ENCODE measurements at places on chromosomes 13 and 19. TPM values are rescaled to one million over a fixed set of nuclear protein-coding genes. Genes with fewer than 3 reads are reported as not detected.
A peak's percentile ranks its signal among the peaks of the same experiment; 100 is the strongest.

DNA sequence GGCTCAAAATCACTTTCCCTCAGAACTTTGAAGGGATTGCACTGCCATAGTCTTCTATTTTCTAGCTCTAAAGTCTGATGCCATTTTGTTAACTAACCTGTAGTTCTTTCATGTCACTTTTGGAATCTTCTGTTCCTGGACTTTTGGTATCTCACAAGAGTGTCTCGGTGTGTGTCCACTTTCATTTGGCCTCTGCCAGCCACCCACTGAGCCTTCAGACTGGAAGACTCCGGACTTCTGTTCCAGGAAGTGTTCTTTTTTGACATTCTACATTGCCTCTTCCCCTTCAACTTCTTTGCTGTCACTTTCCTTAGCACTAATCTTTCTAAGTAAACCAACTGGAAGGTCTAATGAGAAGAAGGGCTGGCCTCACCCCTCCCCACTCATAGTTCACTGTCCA, 25.0 kb upstream of the LAMP1 start:
- no peak for DNase-seq

GRCh38 chr19:54947381-54947780, at the start of gene NLRP7:
Gene NLRP7, minus strand, starts transcription at chr19:54947530.
- DNase-seq = no peak

DNA sequence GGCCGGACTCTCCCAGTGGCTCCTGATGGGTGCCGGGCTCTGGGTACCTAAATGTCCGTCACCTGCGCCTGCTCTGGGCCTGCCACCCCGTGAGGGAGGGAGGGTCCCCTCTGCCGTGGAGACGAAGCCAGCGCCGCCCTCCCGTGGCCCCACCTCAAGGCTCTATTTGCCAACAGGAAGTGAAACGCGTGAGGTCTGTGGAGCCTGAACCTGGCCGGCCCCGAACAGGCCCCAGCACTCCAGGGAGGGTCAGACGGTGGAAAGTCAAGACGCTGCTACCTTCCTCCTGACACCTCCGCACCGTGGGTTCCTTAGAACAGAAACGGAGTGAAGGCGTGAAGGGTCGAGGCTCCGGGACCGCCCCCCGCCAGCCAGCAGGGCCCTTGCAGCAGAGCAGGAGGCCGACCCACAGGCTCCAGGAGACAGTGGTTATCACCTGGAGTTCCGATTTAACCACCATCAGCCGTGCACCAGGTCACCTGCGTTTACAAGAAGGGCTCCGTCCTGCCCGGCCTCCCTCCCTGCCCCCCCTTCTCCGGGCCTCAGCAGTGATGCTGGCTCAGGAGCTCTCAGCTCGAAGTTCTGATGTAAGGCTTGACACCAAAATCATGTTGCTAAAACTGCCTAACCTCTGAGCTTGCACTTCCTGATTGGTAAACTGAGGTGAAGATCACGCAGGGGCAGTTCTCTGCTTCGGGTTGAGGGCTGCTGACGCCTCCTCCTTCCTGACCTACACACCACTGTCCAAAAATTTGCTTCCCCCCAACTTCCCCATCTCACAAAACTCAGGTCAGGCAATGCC, 50.9 kb upstream of the C13orf46 start:
- DNase-seq = no peak

GRCh38 chr13:108734676-108735075, 105.3 kb downstream of the MYO16 start:
- no peak for DNase-seq

DNA sequence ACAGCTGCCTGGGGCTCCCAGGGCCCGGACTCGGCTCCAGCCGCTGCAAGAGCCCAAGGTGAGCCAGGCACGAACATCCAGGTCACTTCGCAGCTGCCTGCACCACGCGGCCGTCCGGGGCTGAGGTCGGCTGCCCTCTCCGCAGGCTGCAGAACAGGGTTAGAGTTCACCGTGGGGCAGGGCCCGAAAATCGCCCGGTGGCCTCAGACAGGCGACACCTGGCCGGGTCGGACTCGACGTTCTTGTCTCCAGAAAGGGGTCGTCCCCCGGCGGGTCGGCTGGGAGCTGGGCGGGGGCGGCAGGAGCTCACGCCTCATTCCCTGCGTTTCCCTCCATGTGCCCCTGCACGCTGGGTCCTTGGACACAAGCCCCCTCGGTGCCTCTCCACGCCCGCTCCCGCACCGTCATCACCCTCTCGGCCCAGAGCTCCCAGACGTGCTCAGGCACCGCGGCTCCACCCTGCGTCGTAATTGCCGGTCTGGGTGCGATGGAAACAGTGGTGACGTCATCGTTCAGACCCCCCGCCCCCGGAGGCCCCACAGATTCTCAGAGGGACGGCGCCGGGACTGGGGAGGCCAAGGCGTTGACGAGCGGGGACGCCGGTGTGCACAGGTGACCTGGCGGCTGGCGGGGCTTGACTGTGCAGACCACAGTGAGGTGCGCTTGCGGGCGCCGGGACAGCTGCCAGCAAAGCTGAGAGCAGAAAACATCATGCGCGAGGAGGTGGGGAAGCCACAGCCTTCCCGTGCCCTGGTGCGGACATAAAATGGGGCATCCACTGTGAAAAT, 4.0 kb upstream of the GRIN3B start:
- DNase-seq = no peak

DNA sequence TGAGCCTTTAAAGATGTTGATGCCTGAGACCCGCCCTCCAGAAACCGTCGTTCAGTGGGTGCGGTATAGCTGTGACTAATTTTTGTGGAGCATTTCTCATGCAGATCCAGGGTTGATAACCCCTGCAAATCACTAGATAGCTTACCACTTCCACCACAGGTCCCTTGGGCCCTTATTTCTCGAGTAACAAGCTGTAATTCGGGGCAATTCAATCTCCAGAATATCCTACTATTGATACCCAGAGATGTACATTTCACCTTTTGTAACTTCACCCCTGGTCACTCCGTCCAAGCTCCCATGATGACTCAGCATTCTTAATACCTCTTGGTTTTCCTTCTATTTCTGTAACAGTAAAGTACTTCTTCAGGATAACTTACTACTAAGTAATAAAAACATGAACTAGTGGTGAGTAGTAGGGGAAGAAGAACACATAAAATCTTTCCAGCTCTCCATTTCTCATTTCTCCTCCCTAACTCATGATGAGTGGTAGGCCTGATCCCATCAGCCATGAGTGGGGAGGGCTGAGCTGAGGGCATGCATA, 71.9 kb upstream of the UBL3 start:
- no peak for DNase-seq

DNA sequence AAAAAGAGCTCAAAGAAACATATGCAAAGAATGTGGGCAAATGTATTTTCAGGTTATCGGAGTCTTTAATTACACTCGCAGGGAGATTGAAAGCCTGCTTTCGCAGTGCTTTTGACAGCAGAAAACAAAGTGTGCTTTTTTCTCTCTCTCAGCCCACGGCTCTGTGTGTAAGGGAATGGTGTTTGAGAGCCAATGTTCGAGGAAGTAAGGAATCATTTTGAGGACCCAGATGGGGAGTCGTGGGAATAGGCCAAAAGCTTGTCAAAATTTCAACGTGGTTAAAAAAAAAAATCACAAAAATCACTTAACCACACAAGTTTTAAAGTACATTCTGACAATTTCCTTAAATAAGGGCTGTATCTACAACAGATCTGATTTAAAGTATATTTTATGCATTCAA, 197.1 kb upstream of the IRS2 start:
- DNase-seq = no peak

GRCh38 chr19:36771261-36772231, 1.1 kb downstream of the ZNF850 start:
- no peak for DNase-seq

GRCh38 chr19:23203841-23204344, 46.3 kb downstream of the ZNF724 start:
- no peak for DNase-seq

- no peak for DNase-seq
Observed at GRCh38 chr13:37383046-37383445, 215.5 kb downstream of the POSTN start.

DNA sequence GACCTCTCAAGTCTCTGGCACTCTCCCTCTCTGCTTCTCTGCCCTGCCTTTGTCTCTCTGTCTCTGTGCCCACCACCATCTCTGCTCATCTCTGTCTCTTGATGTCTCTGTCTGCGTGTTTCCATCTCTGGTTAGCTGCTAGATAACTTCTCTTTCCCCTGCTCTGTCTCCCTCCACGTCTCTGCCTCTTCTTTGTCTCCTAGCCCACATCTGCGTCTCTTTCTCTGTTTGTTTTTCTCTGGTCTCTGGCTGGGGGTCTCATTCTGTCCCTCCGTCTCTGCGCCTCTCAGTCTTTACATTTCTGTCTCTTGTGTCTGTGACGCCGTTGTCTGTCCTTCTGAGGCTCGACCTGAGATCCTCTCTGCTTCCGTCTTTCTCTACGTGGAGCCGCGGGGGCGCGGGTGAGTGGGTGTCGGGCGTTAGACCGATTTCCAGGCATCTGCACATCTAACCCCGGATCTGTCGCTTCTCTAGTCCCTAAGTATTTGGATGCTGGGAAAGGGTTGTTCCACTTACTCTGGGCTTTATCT, 386 bp downstream of the GIPR start:
- DNase-seq = no peak

- no peak for DNase-seq
Observed at GRCh38 chr13:89227356-89227755, 1556.2 kb downstream of the SLITRK5 start.

DNA sequence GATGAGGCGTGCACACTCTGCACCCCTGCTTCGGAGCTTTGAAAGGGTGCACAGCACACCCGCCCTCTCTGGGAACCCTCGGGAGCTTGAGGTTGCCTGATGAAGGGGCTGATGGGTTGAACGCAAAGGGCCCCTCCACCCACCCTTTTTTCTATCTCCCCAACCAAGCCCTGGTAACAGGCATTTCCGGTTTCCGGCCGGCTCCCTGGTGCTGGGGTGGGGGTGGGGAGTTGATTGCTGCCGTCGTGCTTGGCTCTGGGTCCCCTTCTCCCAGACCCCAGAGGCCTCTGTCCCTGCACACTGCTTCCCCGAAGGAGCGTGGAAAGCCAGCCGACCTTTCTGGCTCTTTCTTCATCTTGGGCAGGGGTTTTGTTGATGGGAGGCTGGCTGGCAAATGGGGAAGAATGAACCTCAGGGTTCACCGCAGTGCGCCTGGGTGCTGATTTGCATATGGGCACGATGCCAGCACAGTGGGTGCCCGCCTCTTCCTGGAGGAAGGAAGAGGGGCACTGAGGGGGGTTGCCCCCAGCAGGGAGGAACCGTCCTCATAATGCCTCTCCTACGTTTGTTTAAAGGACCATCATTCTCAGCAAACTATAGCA, 29.1 kb downstream of the VAV1 start:
- peak; percentile 75 for DNase-seq

GRCh38 chr13:31224963-31225559, 25.3 kb downstream of the B3GLCT start:
- no peak for DNase-seq

- DNase-seq = no peak
Observed at GRCh38 chr13:85709721-85710120, 89.5 kb downstream of the SLITRK6 start.

DNA sequence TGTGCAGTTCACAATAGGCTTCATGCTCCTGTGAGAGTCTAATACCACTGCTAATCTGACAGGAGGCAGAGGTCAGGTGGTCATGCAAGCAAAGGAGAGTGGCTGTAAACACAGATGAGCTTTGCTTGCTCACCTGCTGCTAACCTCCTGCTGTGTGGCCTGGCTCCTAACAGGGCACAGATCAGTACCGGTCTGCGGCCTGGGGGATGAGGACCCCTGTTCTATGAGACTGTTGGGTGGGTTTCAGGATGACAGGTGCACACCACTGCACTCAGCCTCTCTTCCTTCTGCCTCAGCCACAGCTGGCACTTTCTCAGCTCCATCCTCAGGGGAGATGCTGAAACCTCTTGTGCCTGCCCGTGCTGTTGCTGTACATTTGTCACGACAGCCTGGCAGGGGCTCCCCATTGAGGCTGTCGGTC, 9.7 kb downstream of the CLEC4G start:
- no peak for DNase-seq

GRCh38 chr19:543910-544608, at the start of gene GZMM:
Gene GZMM, plus strand, starts transcription at chr19:544053. Its CDS starts 19 bp downstream, at chr19:544072.
- DNase-seq = no peak

DNA sequence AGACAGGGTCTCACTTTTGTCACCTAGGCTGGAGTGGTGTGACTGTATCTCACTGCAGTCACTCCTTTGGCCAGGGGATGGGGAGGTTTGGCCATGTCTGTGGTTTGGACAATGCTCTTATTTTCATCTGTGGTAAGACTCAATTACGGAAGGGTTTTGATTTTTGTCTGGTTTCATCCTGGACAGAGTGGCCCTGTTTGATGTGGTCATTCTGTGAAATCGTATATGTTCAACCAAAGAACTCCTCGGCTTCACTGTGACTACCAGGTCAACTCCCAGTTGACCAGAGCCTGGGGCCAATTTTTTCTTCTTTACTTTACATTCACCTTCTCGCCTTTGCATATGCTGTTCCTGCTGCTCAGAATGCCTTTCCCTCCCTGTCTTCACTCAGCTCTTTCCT, 6.8 kb upstream of the CCDC124 start:
- DNase-seq = no peak

DNA sequence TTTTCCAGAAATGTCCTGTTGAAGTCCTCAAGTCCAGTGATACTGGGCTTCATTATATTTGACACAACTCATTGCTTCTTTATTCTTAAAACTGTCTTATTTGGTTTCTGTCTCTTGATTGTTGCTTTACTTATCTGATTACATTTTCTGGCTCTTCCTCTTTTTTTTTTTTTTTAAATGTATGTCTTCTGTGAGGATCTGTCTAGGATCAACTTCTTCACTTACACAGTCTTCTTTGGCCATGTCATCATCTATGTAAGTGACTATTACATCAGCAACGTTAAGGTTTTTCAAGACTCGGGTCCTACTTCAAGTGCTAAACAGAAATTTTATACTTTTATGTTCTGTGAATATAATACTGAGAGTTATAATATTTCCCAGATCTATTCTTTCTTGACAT, 162.1 kb downstream of the PDS5B start:
- no peak for DNase-seq

Gene PRTN3
- not detected for total RNA-seq

Gene FFAR2
- total RNA-seq = not detected

Gene NUMBL
- 360 TPM for total RNA-seq

Gene SPRED3
- total RNA-seq = 18.3 TPM

Gene NOTCH3
- 524 TPM for total RNA-seq

Gene USF2
- 116 TPM for total RNA-seq

Gene ZNF837
- total RNA-seq = not detected

Gene TMEM238
- total RNA-seq = not detected

Gene PRR22
- 3.5 TPM for total RNA-seq

Gene TEX29
- total RNA-seq = not detected

Gene PCDH17
- total RNA-seq = 36.0 TPM

Gene ELSPBP1
- not detected for total RNA-seq

Gene NLRP12
- total RNA-seq = not detected

Gene SIGLEC14
- 0.75 TPM for total RNA-seq

Gene C13orf42
- not detected for total RNA-seq

Measured in ascending aorta (tissue), 2 donors.